ENCODE measurements at places on chromosomes 12 and 14.

- DNase-seq: no peak
Measured at GRCh38 chr12:14400599-14400998, 35.1 kb downstream of the ATF7IP start.

DNA sequence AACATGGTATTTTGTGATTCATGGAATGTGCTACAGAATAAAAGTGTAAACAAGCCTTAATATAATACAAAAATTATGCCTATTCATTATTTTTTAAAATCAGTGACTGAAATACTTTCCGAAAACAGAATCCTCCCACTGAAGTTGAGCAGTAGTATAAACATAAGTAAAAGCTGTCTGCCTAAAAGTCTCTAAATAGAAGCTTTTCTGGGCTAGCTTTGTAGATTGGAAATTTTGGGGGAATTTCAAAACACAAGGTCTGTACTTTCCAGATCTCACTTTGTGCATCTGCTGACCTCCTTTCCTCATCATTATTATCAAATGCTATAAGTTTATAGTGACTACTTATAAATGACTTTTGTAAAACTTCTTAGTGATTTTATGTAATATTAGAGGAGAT, 80.4 kb upstream of the TRHDE start:
- DNase-seq: no peak

DNA sequence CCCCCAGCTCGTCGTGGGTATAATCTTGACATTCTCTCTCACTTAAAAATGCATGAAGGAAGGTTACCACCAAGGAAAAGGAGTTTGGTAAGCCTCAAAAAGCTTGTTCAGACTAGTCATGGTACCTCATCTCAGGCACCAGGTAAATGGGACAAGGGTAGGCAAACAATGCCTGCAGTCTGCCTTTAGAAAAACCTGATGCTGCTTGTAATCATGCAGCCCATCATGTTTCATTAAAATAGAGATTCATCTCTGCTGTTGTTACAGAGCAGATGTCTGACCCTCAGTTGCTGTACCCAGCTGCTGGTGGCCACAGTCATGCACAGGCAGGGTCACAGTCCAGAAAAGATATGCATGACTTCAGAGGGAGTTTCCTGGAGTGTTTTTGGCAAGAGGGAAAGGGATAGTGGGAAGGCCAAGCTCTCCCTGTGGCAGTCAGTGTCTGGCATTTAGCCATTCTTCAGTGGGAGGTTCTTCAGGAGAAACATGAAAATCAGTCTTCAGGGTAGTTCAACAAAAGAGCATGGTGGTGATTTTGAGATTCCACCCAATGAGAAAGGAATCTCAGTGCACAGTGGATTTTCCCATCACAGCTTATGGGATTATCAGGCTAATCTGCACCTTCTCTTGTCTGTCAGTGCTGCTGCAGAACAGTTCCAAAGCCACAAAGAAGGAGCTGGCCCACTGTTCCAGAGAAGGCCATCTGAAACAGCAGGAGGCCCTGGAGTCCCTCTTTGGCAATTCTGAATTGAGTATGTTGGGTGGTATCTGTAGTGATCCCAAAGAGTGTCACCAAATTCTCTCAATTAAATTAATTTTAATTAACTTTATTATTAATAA, 202.7 kb upstream of the FRMD6 start:
- peak; percentile 84 for DNase-seq

- no peak for DNase-seq
Measured at GRCh38 chr14:92917041-92917940, 5.7 kb upstream of the CHGA start.

- no peak for DNase-seq
Measured at GRCh38 chr12:91958816-91959215, 186.8 kb downstream of the BTG1 start.

GRCh38 chr14:23237772-23238594, at the start of gene RNF212B:
RNF212B (plus strand) TSS chr14:23237936; CDS start chr14:23240346, 2,410 bp downstream.
- DNase-seq: peak; percentile 93

DNA sequence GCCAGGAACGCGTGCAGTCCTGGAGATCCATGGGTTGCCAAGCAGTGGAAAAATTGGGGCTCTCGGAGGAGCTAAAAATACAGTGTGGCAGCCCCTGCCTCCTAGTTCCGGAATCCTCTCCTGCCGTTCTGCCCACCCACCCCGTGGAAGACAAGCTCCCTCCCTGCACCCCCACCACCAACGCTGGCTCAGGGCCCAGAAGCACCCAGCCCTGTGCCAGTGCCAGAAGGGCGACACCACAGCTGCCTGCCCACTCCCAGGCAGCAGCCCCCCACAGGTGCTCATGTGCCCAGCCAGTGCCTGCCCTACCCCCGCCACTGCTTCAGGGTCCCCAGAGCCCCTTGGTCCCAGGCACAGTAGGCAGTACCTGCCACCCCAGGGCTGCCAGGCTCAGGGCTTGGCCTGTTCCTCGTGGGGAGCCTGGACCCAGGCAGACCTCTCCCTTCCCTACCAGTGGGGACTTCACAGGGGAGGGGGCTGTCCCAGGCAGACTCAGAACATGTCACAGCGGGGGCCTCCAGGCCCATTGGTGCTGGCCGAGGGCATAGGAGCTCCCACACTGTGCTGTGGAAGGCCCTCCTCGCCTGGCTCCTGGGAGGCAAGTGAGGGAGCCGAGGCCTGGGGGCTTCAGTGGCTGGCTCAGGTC, 7.4 kb downstream of the INF2 start:
- DNase-seq: no peak

- peak; percentile 55 for DNase-seq
Measured at GRCh38 chr14:70425354-70425753, 8.5 kb upstream of the SYNJ2BP start.

GRCh38 chr12:119685375-119685774, 17.4 kb downstream of the PRKAB1 start:
- no peak for DNase-seq

- peak; percentile 97 for DNase-seq
Measured at GRCh38 chr12:10721651-10722501, 1.2 kb downstream of the YBX3 start.

- DNase-seq: no peak
Measured at GRCh38 chr14:66117600-66117999, 368.6 kb upstream of the CCDC196 start.

GRCh38 chr14:74572726-74573301, 39.2 kb downstream of the LTBP2 start:
- peak; percentile 72 for DNase-seq
